Activated CD4-positive, alpha-beta T cell treated with anti-CD3 and anti-CD28 coated beads, Interleukin-2, amount 50 U/mL, for 4 hours (primary cell): ENCODE measurements at places on chromosomes 5 and 9.

- no peak for DNase-seq
These were observed 44.0 kb downstream of the GGTA1 start for GRCh38 chr9:121455527-121456239.

- DNase-seq: no peak
These were observed 103.7 kb downstream of the SNCAIP start for GRCh38 chr5:122415801-122416120.

DNA sequence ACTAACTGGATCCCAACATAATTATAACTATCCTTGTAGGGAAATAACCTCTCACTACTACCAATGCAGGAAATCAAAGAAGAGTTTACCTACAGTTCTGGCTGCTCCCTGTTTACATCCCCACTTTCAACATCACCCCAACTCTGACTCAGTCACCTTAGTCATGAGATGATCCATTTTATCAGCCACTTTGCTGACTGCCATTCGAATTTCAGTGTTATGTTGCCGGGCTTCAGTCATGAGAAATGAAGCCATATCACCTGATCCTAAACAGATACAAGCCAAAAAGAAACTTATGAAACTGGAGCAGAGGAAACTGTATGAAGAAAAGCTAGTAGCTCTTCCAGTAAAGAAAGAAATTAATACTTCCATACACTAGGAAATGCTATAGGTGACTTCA, 33.7 kb downstream of the SLC31A2 start:
- no peak for DNase-seq

- no peak for DNase-seq
These were observed 111.7 kb downstream of the ESM1 start for GRCh38 chr5:54873691-54874090.

DNA sequence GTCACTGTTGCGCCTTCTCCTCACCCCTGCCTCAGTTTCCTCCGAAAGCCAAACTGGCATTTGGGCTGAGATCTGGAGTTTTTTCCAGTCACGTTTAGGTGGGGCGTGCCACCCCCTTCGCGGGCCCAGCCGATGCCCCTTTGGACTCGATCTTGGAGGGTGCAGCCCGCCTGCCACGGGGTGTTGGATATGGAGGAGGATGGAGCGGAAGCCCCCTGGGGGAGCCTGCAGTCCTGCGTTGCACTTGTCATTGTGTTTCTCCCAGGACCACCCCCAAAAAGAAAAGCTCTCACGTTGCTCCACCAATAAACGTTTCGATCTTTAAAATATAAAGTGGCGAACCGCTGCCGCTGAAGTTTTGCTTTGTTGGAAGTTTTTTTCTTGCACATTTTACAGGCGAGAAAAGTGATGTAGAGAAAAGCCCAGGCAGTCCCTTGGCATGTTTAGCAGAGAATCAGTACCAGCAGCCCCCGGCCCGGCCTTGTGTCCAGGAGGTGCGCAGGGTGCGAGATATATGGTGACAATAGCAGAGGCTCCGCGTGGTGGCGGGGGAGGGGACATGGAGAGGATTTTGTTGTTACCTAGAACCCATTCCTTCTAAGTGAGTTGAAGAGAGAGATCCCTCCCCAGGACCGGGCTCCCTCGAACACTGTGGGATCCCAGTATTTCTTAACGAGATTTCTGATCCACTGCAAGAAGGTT, 681 bp downstream of the F2R start:
- no peak for DNase-seq

GRCh38 chr5:137496919-137497318, 2.2 kb downstream of the SPOCK1 start:
- DNase-seq: no peak

- DNase-seq: no peak
These were observed 714.8 kb downstream of the TLR4 start for GRCh38 chr9:118418887-118419565.

DNA sequence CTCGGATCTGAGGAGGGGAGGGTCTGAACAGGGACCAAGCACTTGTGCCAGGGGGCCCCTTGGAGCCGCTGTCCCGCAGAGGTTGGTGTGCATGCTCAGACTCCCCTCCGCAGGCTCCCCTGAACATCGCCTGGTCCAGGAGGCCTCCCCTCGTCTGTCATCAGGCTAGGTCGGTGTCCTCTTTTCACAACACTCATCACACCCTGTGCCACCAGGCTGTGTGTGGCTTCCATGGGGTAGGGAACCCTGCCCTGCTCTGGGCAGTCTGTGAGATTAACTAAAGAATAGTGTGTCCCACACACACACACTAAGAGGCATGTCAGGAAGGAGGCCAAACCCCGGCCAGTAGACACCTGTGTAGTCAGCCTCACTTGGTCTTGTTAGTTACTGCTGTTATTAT, 119.3 kb downstream of the C5orf15 start:
- no peak for DNase-seq
